KG1 (cell line): ENCODE measurements at places on chromosomes 1 and 21.

DNA sequence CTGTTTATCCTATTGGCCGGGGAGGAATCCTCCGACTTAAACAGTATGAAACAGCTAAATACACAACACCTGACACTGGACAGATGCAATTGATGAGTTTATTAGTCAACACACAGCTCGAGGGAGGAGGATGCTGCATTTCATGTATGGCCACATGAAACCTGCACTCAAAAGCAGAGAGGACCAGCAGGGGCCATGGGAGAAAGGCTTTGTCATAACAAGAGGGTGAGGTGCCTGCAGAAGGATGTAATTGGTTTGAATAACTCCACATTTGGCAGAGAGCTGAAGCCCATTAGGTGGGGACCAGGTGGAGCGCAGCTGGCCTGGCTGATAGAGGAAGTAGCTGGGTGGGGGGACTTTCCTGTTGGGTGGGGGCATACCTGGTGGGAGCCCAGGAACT, 599.1 kb downstream of the PTPRU start:
- no peak for DNase-seq

- no peak for DNase-seq
Observed at GRCh38 chr1:183234660-183235476, 48.8 kb downstream of the LAMC2 start.

- DNase-seq: no peak
Observed at GRCh38 chr1:17795836-17796645, 40.9 kb downstream of the ACTL8 start.

GRCh38 chr1:171506525-171507304, 21.4 kb downstream of the PRRC2C start:
- DNase-seq: no peak
